ENCODE measurements at places on chromosomes 16 and 17.
A peak's percentile ranks its signal among the peaks of the same experiment; 100 is the strongest.

DNA sequence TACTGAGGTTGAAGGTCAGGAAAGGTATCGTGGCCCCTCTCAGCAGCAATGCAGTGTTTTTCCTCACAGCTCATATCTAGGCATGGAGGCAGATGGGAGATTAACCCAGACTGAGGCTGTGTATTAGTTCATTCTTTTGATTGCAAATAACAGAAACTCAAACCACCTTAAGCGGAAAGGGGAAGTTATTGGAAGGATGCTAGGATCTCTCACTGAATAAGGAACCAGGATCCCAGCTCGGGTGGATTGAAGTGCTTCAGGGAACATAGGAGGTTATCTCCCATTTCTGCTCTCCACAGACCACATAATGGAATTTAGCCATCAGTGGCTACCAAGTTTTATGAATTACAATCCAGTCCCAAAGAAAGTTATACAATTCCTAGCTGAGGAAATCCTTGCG lies 8.2 kb downstream of the ZNF689 start:
- DNase-seq: no peak

DNA sequence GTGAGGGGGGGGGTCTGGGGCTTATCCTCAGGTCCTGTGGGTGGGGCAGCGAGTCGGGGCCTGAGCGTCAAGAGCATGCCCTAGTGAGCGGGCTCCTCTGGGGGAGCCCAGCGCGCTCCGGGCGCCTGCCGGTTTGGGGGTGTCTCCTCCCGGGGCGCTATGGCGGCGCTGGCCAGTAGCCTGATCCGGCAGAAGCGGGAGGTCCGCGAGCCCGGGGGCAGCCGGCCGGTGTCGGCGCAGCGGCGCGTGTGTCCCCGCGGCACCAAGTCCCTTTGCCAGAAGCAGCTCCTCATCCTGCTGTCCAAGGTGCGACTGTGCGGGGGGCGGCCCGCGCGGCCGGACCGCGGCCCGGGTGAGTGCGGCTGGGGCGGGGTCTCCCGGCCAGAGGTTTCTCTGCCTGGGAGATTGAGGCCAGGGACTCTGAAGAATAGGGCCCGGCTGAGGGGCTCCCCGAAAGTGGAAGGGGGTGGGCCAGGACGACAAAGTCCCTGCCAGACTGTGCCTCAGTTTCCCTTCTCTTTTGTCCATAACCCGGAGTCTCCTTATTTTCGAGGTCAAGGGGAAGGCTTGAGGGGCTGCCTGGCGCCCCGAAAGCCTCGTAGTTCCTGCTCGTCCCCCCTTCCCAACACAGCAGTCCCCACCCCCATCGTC lies at the start of gene FGF11:
FGF11 (plus strand) TSS at position 51 of the 651 bp plus-strand sequence; CDS start at position 160, 109 bp downstream.
- no peak for DNase-seq

DNA sequence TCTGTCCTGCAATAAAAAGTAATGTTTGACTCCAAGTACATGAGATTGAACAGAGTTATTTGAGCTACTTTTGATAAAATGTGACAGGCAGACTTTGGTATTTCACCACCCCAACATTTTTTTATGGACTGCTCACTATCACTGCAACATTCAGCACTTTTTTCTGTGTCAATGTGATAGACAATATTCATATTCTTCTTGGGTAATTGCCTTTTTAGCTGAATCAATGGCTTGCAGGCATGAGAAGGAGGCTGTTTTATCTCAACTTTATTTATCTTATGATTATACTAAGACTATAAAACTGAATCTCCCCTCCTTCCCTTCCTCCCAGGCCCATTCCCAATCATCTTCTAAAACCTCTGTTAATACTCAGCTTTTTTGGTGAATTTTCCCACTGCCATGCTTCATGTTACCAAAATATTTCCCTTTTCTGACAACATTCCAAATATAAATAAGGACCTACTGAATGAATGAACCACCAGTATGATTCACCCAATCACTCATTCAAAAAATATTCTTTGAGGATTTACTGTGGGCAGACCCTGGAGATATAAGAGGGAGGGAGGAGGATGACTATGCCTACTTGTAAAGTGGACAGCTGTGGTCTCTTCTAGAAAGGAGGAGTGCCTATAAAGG lies 67.6 kb downstream of the CDH13 start:
- no peak for DNase-seq

DNA sequence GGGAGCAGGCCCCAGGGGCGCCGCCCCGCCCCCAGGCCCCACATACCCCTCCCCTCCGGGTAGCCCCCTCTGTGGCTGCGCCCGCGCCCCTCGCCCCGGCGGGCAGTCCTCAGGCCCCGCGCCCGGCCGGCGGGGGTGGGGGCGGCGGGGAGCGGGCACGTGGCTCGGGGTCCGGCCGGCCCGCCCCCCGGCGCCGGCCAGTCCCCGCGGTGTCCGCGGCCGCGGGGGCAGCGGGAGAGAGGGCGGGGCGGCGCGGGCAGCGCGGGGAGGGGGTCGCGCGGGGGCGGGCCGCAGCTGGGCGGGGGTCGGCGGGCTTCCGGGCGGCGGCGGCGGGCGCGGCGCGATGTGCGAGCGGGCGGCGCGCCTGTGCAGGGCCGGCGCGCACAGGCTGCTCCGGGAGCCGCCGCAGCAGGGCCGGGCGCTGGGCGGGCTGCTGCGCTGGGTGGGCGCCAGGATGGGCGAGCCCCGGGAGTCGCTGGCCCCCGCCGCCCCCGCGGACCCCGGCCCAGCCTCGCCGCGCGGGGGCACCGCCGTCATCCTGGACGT lies 335 bp downstream of the NECAB2 start:
- DNase-seq: no peak

- DNase-seq: no peak
Measured at GRCh38 chr16:88665148-88665547, 2.3 kb upstream of the MVD start.

- DNase-seq: no peak
Measured at GRCh38 chr16:20192801-20193200, 119.1 kb upstream of the GPR139 start.

- DNase-seq: no peak
Measured at GRCh38 chr17:39826334-39826733, 37.8 kb downstream of the IKZF3 start.

DNA sequence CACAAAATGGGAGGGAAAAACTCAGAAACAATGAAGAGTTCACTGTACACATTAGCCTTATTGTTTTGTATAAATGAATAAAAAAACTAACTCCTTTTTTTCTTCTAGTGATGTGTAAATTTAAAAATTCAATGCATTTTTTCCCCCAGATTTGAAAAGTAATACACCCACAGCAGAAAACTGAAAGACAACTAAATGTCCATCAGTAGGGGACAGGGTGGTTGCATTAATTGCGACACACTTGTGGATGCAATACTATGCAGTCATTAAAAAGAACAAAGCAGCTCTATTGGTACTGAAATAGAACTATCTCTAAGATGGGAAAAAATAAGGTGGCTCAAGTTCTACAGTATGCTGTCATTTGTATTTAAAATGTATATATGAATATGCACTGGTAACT lies 13.7 kb upstream of the WIPI1 start:
- no peak for DNase-seq

DNA sequence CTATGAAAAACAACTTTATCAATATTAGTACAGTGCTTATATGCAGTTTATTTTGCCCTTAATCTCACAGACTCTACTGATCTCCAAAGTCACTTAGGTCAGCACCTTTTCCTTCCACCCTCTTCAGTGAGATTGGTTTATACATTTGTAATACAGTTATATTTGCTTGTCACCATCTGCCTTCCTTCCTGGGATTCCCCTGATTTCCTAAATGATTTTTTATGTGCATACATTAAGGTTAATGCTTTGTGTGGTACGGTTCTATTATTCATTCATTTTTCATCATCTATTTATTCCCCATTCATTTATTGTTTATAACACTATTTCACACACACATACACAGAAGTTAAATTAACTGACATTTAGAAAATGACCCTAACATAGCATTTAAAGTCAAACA lies 419.8 kb upstream of the CDH11 start:
- no peak for DNase-seq

DNA sequence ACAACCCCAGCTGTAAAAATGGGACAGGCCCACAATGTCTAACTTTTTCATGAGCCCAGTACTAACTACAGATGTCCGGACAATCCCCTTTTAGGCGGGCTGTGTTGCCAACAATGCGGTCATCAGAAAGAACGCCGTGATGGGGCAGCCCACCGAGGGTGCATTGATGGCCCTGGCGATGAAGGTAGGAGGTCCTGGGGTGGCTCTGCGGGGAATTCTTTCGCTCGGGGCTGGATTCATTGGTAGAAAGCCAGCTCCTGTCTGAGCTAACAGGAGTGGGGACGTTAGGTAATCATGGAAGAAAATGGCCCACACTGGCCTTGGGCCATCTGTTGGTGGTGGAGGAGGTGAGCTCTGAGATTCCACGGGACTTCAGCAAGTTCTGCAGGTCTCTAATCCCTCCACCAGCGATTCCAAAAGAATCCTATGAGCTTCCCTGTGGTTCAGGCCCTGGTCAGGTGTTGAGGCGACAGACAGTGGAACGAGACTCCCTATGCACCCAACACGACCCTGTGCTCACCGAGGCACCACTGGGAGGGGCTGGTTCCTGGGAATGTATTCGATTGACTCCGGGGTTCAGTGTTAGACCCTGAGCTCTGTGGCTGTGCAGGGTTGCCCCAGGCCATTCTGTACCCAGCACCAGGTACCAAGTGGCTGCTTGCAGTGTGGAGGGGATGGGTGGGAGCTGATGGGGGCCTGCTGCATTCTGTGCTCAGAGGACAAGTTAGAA lies 61.9 kb downstream of the MEAK7 start:
- DNase-seq: no peak

DNA sequence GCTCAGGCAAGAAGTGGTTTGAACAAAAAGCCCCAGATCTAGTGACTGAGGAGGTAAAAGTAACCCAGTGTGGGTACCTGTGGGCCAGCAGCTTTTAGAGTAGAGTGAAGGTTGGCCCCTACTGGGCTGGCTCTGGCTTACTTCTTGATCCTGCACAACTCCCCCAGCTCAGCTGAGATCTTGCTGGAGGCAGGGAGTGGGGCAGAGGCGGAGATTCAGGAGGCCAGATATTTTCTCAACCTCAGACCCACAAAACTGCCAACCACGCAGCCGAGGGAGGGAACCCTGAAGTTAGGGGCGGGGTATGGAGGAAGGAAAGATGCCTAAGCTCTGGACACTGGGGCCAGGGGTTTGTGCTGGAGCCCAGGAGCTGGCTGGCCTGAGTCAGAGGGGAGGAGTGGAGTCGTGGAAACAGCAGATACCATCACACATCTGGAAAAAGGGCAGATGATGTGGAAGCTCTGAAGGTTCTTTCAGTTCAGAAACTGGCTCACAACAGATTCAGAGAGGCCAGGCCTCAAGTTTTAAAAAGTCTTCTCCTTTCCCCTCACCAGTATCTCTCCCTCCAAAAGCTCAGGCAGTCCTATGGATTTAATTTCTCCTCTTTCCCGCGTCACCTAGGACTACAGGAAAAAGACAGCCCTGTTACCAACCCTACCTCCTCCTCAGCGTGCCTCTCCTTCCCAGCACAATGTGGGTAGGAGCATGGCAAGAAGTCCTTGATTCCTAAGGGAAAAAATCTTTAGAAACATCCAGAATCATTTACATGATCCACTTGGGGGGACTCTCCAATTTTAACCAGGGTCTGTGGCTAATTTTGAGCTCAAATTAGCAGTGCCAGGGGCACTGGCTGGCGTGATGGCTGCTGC lies 48.1 kb downstream of the MYO18A start:
- DNase-seq: peak; percentile 80

DNA sequence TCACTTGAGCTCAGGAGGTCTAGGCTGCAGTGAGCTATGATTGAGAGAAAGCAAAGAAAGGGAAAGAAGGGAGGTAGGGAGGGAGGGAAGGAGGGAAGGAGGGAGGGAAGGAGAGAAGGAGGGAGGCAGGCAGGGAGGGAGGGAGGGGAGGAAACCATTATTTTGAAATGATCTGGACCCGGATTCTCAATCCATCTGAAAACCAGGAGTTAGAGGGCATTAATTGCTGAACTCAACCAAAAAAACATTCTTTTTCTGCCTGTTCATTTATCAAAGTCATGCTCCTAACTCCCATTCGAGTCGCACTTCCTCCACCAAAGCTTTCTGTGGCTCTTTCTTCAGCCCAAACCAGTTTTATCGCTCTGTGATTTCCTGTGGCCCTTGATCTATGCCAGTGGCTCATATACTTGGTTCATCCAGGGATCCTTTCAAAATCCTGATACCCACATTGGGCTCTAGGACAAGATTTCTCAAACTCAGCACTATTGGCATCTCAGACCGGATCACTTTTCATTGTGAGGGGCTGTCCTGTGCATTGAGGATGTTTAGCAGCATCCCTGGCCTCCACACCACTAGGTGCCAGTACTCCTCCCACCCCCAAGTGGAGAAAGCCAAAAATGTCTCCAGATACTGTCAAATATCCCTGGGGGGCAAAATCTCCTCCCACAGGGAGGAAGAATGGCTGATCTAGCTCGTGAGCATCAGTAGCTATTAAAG lies 38.2 kb downstream of the CMTM4 start:
- DNase-seq: no peak

DNA sequence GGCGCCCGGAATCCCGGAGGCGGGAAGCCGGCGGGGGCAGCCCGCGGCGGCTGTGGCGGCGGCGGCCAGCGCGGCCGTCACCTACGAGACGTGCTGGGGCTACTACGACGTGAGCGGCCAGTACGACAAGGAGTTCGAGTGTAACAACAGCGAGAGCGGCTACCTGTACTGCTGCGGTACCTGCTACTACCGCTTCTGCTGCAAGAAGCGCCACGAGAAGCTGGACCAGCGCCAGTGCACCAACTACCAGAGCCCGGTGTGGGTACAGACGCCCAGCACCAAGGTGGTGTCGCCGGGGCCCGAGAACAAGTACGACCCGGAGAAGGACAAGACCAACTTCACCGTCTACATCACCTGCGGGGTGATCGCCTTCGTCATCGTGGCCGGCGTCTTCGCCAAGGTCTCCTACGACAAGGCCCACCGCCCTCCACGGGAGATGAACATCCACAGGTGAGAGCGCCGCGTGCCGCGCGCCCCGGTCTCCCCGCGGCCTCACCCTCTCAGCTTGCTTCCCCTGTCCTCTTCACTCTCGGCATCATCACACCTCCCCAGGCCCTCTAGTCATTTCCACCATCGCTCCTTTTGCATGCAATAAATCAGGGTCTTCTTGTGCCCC lies 706 bp downstream of the SHISA6 start:
- DNase-seq: no peak
